ENCODE measurements at places on chromosomes 1 and 21.

GRCh38 chr1:11629184-11630016 lies 24.8 kb downstream of the FBXO2 start:
- DNase-seq = no peak

DNA sequence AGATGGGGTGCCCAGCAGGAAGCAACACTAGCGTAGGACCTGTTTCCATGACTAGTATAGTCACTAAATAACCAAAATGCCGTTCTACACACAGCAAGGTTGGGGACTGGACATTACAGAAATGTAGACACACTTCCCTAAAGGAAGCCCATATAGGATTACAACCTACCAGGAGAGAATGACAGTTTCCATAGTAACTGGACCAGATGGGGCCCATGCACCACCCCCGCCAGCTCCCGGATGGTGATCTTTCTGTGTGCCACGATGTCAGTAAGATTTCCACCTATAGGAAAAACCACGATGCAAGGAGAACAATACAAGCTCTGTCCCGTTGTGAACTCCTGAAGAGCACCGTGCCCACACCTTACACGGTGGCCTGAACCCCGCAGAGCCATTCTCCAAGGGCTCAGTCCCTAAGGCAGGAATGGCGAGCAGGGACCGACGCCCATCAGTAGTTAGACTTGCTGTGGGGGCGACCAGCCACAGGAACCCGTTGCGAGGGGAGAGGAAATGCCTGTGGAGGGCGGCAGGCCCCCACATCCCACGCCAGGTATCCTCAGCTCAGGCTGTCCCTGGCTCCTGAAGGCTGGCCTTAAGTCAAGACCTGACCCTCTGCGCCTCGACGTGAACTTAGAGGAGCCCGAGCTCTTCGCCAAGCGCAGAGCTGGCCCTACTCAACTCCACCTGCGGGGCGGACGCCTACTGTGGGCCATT lies 13.6 kb upstream of the CEP85 start:
- no peak for DNase-seq

GRCh38 chr1:8259498-8260290 lies 58.2 kb upstream of the SLC45A1 start:
- DNase-seq = no peak

DNA sequence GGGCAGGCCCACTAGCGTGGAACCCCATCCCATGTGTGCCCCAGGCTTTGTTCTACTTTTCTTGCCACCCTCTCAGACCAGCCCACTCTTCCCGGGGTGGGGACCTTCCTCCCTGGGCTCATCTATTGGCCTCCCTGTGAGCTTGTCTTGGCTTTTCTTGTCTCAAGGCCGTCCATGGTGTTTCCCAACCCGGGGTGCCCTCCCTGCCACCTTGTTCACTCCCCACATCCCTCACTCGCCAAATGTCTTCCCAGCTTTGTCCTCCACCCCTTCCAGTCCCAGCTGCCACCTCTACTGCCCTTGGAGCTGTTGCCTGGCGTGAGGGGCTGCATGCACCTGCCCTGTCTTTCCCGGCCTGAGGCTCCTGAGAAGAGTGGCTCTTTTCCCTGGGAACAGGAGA lies 18.4 kb downstream of the LRRC71 start:
- DNase-seq = no peak

- DNase-seq = peak; percentile 29
Observed at GRCh38 chr1:43836267-43836951, 97.2 kb upstream of the ARTN start.

DNA sequence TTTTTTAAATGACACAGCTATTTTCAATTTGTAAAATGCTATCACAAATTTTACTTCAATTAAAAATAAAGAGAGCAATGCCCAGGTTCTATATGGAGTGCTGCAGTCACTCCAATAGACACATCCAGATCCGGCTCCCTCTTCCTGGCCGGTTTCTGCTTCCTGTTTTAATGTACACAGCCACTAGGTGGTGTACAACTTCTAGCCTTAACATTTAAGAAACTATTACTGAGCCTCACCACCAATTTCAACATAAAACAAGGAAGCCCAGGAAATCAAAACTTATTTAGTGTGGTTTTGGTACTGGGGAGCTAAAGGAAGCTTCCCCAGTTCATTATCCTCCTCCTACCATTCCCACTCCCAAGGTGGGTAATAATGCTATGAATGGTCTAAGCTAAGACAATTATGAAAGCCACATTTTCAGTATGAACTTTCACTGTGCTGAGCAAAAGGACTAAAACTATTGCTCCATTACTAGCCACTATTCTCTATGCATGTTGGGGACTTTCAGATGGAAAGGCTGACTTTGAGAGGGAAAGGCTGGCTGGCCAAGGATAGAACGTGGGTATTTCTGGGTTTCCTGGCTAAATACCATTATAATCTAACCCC lies 25.5 kb upstream of the MTMR11 start:
- DNase-seq = no peak

DNA sequence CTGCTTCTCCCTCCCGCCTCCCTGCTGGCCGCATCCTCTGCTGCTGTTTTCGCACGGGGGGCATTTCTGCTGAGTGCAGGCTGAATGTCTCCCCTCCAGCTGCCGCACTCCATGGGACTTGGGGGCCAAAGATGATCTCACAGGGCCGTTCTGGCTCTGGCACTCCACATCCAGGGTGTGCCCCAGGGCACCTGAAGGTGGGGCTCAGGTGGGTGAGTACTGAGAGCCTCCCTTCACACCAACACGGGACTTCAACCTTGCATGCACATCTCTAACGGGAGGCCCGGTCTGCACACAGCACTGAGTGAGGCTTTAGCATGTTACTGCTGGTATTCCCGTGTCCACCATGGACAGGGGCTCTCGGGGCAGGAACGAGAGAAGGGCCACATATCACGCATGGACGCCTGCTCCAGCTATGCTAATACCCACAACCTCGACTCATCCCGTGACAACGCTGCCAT lies 88.9 kb downstream of the DMRTB1 start:
- DNase-seq = no peak
